ENCODE measurements at places on chromosomes 4 and X. TPM values are rescaled to one million over a fixed set of nuclear protein-coding genes. Genes with fewer than 3 reads are reported as not detected.
A peak's percentile ranks its signal among the peaks of the same experiment; 100 is the strongest.

DNA sequence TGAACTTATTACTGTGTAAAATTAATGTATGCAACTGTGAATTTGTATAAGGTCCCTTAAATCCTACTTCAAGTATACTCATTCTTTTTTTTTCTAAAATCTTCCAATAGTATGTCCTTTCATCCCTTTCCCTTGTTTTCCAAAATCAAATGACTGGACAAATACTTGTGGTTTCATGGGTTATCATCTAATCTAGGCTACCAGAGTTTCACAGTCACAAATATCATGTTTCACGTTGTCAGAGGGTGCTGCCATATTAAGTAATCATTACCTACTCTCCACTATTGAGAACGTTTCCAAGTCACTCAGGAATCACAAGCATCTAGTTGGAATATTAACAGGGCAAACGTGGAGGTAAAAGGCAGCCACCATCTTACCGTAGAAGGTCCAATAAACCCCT lies 1235.0 kb upstream of the TENM3 start:
- H3K27me3 ChIP-seq, result no peaks in the 10 kb centered on the region
- H3K36me3 ChIP-seq, result no peaks in the 10 kb centered on the region
- no peak overlapping the region for H3K4me3 ChIP-seq
- no peak for DNase-seq
- no peaks in the 10 kb centered on the region for H3K4me1 ChIP-seq
- H3K27ac ChIP-seq, result no peak overlapping the region

DNA sequence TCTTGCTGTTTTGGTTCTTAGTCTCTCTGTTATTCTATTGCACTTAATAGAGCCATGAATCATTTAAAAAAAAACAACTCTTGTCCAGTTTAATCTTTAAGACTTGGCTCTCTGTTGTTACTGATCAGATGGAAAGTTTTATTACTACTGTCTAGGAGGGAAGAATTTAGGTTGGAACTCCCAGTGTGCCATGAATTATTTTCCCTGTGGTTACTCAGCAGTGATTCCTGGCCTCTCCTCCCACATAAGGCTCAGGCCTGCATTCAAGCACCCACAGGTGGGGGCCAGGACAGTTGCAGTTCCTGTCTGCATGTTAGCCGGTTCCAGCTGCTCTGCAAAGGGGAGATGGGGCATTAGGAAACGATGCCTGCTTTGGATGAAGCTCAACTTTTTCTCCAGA lies 29.8 kb upstream of the ESX1 start:
- no peaks in the 10 kb centered on the region for H3K4me1 ChIP-seq
- no peak for DNase-seq
- peaks cover 8% of the 10 kb centered on the region for H3K27me3 ChIP-seq
- no peaks in the 10 kb centered on the region for H3K36me3 ChIP-seq

- no peaks in the 10 kb centered on the region for H3K36me3 ChIP-seq
- H3K4me3 ChIP-seq, result no peak overlapping the region
- no peaks in the 10 kb centered on the region for H3K27me3 ChIP-seq
- no peaks in the 10 kb centered on the region for H3K4me1 ChIP-seq
- no peak overlapping the region for H3K27ac ChIP-seq
- no peak for DNase-seq
Measured at GRCh38 chrX:77493677-77494553, 46.7 kb downstream of the FGF16 start.

- no peaks in the 10 kb centered on the region for H3K36me3 ChIP-seq
- no peaks in the 10 kb centered on the region for H3K4me1 ChIP-seq
- H3K4me3 ChIP-seq, result no peak overlapping the region
- H3K27me3 ChIP-seq, result peaks cover 2% of the 10 kb centered on the region
Measured at GRCh38 chr4:11050766-11051165, 366.2 kb upstream of the CLNK start.

GRCh38 chrX:112941209-112941837 lies 100.7 kb upstream of the AMOT start:
- no peak overlapping the region for H3K27ac ChIP-seq
- H3K36me3 ChIP-seq, result no peaks in the 10 kb centered on the region
- H3K4me3 ChIP-seq, result no peak overlapping the region
- no peak for DNase-seq
- H3K4me1 ChIP-seq, result no peaks in the 10 kb centered on the region
- no peaks in the 10 kb centered on the region for H3K27me3 ChIP-seq

DNA sequence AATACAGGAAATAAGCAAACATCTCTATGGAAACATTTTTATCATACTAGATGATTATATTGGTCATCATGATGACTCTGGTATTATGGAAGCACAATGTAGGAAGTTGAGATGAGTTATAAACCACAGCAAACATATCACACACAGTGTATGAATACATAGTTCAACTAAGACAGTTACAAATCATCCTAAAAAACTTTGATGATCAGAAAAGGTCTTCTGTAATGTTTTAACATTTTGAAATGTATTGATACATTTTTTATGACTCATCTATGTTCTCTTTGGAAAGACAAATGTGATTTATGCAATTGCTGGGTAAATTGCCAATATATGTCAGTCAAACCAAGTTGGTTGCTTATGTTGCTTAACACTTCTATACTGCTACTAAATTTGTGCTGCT lies 4.8 kb downstream of the CXCL3 start:
- no peaks in the 10 kb centered on the region for H3K36me3 ChIP-seq
- H3K4me3 ChIP-seq, result no peak overlapping the region
- H3K27ac ChIP-seq, result no peak overlapping the region
- no peak for DNase-seq
- H3K27me3 ChIP-seq, result peaks cover 21% of the 10 kb centered on the region
- H3K4me1 ChIP-seq, result peaks cover 3% of the 10 kb centered on the region

DNA sequence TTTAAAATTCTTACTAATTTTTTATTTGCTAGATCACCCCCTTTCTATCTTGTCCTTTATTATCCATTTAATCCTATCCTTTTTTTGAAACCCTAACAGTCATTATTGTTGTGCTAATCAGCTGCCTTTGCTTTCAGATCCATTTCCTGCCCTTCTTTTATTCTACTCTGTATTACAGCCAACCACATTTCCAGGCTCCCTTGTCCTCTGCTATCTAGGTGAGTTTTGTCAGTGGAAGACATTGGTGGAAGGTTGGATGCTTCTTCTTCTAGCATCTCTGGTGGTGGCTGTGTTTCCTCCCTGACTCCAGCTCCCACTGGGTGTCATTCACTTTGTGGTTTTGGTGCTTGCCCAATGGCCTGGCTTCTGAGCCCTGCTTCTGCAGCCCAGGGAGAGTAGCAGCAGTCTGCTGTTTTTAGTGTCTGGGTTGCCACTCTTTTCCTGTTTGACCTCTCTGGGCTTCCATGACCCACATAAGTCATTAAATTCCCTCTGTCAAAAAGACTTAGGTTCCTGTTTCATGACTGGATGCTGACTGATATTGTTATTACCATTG lies 225.2 kb upstream of the PGRMC2 start:
- H3K4me3 ChIP-seq, result no peak overlapping the region
- H3K27ac ChIP-seq, result peak overlapping the region; percentile 11
- H3K27me3 ChIP-seq, result no peaks in the 10 kb centered on the region
- H3K36me3 ChIP-seq, result peaks cover 9% of the 10 kb centered on the region
- no peak for DNase-seq

- H3K27ac ChIP-seq, result no peak overlapping the region
- H3K4me3 ChIP-seq, result no peak overlapping the region
- no peak for DNase-seq
- no peaks in the 10 kb centered on the region for H3K36me3 ChIP-seq
- H3K27me3 ChIP-seq, result peaks cover 4% of the 10 kb centered on the region
- no peaks in the 10 kb centered on the region for H3K4me1 ChIP-seq
Measured at GRCh38 chr4:11512871-11513270, 84.2 kb upstream of the HS3ST1 start.

GRCh38 chr4:66355328-66355727 lies 685.0 kb upstream of the EPHA5 start:
- no peak overlapping the region for H3K4me3 ChIP-seq
- H3K27ac ChIP-seq, result no peak overlapping the region
- no peaks in the 10 kb centered on the region for H3K4me1 ChIP-seq
- H3K27me3 ChIP-seq, result no peaks in the 10 kb centered on the region

- no peak overlapping the region for H3K27ac ChIP-seq
- no peak overlapping the region for H3K4me3 ChIP-seq
Measured at GRCh38 chr4:101398807-101399206, 51.5 kb upstream of the PPP3CA start.

DNA sequence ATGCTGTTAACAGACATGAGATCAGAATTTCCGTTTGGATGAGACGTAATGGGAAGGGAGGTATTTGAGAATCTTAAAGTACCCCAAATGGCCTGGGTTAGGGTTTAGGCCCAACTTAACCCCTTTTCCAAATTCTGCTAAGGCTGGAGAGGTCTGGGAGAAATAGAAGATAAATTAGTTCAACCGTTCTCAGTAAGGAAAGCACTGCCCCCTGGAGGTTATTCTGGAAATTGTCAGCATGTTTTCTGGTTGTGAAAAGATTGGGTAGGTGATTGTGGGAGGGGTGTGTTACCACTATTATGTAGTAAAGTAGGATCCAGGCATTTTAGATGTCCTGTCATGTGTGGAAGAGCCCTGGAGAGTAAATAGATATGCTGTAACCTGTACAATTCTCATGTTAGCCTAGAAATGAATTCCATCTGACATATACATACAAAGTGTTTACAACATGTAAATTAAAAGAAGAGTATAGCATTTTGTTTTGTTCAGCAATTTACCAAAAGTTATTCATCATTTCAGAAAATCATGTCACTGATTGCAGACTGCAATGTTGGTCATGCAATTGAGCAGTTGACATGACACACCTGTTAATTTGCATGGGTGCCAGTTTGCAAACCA lies 26.8 kb upstream of the GRXCR1 start:
- H3K27ac ChIP-seq, result no peak overlapping the region
- no peaks in the 10 kb centered on the region for H3K4me1 ChIP-seq
- no peaks in the 10 kb centered on the region for H3K36me3 ChIP-seq
- peak; percentile 59 for DNase-seq
- H3K27me3 ChIP-seq, result peaks cover 18% of the 10 kb centered on the region
- no peak overlapping the region for H3K4me3 ChIP-seq

DNA sequence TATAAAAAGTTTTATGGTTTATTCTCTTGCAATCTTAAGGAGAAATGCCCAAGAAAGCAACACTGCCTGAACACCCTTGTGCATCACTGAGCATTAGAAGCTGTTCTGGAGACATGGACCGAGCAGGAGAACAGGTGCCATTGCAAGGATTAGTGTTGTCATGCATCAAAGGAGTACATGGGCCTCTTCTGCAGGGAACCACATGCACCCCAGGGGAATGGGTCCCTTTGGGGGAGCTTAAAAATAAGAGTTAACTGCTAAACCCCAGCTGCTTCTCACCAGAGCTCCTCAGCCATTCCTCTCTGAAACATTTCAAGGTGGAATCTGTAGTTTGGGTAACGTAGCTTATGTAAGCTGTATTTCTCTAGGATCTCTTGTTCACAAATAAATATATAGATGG lies 353.0 kb upstream of the SLC7A11 start:
- H3K4me3 ChIP-seq, result no peak overlapping the region
- no peak for DNase-seq
- H3K27ac ChIP-seq, result no peak overlapping the region
- no peaks in the 10 kb centered on the region for H3K36me3 ChIP-seq
- H3K27me3 ChIP-seq, result peaks cover 5% of the 10 kb centered on the region

DNA sequence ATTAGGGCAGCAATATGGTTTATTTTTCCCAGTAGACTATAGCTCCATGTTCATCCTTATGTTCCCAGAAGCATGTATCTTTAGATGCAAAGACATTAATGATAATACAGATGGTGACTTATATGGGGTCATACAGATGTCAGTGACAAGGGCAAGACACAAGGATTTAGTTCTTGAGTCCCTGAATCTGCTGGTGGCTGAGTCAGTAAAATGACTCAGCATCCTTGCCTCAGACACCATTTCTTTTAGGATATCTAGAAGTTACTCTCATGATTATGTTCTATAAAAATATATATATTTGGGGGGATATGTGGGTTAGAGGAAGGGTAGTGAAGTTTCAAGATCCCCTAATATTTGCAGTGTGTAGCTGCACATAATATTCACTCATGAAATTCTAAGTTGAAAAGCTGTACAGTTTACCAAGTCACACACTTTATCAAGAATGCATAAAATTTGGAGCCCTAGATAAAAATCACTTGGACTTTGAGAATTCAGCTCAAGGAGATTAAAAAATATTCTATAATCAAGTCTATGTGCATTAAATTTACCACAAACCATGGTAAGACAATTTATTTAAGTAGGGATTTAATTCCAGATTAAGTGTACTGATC lies 101.9 kb downstream of the LNX1 start:
- DNase-seq, result no peak
- H3K27me3 ChIP-seq, result peaks cover 33% of the 10 kb centered on the region
- H3K4me3 ChIP-seq, result no peak overlapping the region
- H3K36me3 ChIP-seq, result no peaks in the 10 kb centered on the region
- no peak overlapping the region for H3K27ac ChIP-seq

DNA sequence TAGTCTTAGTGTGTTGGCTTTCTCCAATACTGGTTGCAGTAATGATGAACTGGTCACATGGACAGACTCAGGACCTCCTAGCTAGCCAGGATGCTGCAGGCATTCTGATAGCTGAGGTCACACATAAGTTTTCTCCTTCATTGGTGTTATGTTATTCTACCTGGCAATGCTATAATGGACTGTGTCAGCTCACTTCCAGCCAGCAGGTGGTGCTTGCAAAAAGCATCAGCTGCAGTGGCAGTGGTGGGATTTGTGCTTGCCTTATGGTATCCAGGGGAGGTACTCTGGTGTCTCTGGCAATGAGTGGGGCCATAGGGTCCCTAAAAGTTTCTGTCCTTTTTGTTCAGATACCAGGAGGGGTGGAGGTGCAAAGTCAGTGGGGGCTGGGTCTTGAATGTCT lies 33.6 kb downstream of the ZNF330 start:
- no peaks in the 10 kb centered on the region for H3K36me3 ChIP-seq
- H3K27me3 ChIP-seq, result no peaks in the 10 kb centered on the region
- H3K4me3 ChIP-seq, result no peak overlapping the region
- H3K27ac ChIP-seq, result no peak overlapping the region
- no peak for DNase-seq

DNA sequence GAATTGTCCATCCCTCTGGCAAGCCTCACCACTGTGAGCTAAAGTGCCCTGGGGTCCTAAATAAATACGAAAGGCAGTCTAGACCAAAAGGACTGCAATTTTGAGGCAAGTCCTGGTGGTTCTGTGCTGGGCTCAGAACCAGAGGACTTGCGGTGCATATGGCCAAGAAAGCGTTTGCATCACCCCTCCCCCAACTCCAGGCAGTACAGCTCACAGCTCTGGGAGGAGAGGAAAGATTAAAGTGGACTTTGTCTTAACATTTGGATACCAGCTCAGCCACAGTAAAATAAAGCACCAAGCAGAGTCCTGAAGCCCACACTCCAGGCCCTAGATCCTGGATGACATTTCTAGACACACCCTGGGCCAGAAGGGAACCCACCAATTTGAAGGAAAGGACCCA lies 24.9 kb downstream of the RNF128 start:
- no peak for DNase-seq
- no peaks in the 10 kb centered on the region for H3K36me3 ChIP-seq
- H3K27ac ChIP-seq, result no peak overlapping the region
- no peak overlapping the region for H3K4me3 ChIP-seq

The CNGA1 gene
- 0.16 TPM for total RNA-seq

The GAB3 gene
- 2.1 TPM for total RNA-seq

The ARX gene
- not detected for total RNA-seq

The GPRIN3 gene
- 10.5 TPM for total RNA-seq

The CLDN22 gene
- total RNA-seq, result not detected

The ARL9 gene
- 0.37 TPM for total RNA-seq

The GAGE12F gene
- not detected for total RNA-seq

The FLNA gene
- 891 TPM for total RNA-seq

The TMPRSS11A gene
- total RNA-seq, result not detected

The RNF150 gene
- total RNA-seq, result 0.02 TPM

The SPANXA2 gene
- total RNA-seq, result not detected
